ENCODE measurements at places on chromosomes 6 and 20.

- no peak for DNase-seq
Observed at GRCh38 chr20:10565191-10565921, 108.4 kb downstream of the JAG1 start.

GRCh38 chr6:8149350-8149749 lies 47.0 kb upstream of the EEF1E1 start:
- DNase-seq, result no peak

- DNase-seq, result peak; percentile 38
Observed at GRCh38 chr6:79570129-79571029, 33.1 kb upstream of the LCA5 start.

GRCh38 chr20:62021793-62022385 lies 43.8 kb downstream of the TAF4 start:
- DNase-seq, result no peak

DNA sequence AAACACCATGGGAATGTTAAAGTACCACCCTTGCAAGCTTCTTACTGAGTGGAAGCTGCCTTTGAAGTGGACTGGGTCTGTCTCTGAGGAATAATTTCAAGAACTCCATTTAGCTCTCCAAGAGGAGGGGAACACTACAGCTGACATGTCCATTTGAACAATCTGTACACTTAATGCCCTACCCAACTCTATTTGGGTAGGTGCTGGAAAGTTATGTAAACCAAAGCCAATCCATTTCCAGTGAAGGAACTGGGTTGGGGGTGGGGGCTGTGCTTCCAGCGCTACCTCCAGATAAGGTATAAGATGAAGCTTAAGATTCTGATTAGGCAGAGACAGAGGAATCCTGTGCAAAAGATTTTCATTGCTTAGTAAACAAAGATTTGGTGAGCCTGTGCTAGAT lies 122.0 kb downstream of the TCP11 start:
- DNase-seq, result no peak

GRCh38 chr6:98526465-98526864 lies 307.9 kb upstream of the POU3F2 start:
- no peak for DNase-seq

DNA sequence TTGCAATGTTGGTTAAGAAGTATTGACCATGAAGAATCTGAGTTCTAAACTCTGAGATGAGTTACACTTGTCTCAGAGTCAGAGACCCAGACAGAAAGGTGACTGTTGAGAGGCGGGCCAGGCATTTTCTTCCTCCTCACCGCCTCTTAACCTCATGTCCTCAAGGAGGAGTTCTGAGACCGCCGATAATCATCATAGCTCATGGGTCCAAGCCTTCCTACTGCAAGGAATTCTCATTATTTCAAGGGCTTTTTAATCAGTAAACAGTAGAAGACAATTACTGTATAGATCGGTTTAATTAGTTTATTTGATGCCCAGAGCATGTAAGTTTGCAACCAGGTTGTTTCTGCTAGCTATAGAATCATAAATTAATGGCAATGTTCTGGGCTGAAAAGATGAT lies 382.4 kb upstream of the MMS22L start:
- DNase-seq, result no peak

GRCh38 chr6:150689900-150690590 lies 90.4 kb downstream of the PLEKHG1 start:
- no peak for DNase-seq

GRCh38 chr6:12483712-12484111 lies 193.6 kb downstream of the EDN1 start:
- DNase-seq, result no peak
